ENCODE measurements at places on chromosomes 3 and 15.

DNA sequence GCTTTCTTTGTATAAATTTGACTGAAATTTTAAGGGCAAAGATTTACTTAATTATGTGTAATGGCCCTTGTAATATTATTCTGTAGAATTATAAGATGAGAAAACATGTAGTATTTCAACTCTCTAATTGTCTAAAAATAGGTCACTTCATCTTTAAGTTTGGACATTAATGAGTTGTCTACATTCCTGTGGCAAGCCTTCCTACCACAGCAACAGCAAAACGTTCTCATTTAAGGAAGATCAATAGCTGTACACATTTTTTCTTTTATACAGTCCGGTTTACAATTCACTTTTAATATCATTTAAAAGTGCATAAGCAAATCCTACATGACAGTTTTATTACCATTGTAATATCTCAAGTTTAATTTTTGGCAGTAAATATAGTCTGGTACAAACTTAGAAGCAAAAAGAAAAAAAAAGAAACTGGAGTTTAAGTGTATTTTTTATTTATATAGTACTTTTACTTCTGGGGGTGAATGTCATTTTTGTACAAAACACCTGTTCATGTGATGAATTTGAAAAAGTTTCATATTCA lies 501.8 kb downstream of the ZPLD1 start:
- no peak for DNase-seq

DNA sequence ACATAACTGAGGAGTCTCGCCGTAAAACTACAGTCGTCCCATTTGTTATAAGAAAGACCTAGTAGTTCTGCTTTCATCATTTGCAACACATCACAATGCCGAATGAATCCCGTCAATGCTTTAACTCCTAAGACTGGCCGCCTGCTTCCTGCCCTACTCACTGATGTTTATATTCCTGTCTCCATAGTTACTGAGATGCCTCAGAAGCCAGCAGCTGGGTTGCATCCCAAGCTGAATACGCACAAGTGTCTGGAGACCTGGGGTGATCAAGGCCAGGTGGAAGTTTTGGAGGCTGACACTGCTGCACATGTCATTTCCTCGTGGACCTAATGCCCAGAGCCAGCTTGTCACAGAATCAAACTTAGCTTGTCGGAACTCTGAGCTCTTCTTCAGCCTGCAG lies 95.2 kb upstream of the UBE2E1 start:
- no peak for DNase-seq

DNA sequence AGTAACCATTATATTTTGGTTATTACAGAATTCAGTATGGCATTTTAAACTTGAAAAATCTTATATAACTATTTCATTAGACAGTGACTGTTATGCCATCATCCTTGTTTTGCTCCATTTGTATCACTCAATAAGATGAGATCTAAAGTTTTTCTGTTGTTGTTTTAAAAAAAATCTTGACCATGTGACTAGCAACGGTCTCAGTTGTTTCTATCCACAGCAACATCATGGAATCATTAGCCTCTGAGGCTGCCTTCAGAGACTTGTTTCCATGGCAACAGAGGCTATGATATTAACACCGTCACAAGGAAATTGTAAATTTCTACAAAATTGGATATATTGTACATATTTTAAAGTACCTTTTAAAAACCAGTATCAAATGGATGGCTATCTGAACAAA lies 129.8 kb downstream of the DLG1 start:
- no peak for DNase-seq

DNA sequence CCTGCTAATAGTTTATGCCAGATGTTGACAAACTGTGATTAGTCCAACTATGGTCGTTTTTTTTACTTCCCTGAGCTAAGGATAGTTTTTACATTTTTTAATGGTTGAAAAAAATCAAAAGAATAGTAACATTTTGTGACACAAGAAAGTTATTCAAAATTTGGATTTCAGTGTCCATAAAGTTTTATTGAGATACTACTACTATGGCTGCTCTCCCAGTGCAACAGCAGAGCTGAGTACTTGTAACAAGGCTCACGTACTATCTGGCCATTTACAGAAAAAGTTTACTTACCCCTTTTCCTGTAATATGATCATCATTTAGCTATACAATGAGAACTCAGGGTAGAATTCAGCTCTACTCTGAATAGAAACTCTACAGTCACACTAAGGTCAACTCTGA lies 11.5 kb upstream of the TMEM62 start:
- no peak for DNase-seq

DNA sequence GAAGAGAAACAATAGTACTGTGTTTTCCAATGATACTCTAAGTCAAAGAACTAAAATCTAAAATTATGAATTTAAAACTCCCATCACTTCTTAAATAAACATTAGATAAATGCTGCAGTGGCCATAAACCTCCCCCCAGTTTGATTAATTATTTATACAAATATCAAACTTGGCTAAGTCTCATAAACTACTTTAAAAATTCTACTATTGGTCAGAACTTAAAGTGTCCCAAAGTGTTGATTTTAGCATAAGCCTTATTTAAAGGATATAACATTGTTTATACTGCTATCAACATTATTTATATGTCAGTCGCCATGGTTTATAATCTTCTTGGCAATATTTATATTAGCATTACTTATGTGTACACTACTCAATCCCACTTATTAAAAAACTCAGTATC lies 132.4 kb downstream of the SCAPER start:
- DNase-seq = no peak

DNA sequence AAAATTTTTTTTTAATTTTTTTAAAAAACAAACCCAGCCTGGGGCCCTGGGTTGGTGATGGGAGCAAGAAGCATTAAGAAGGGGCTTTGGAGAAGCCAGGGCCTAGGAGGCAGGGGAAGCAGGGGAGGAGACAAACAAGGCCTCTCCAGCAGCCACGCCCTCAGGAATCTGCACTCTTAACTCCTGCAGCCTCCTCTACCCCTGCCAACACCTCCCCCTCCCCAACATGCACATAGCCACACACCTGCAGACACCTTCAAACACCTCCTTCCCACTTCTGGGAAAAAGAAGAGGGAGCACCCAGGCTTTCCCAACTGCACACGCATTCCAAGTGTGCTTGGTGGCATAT lies 2.7 kb upstream of the DCAF1 start:
- DNase-seq = no peak

- no peak for DNase-seq
These were observed 23.6 kb downstream of the VEPH1 start for GRCh38 chr3:157479464-157480243.

GRCh38 chr15:27070841-27071240 lies 99.9 kb downstream of the GABRG3 start:
- DNase-seq = no peak

DNA sequence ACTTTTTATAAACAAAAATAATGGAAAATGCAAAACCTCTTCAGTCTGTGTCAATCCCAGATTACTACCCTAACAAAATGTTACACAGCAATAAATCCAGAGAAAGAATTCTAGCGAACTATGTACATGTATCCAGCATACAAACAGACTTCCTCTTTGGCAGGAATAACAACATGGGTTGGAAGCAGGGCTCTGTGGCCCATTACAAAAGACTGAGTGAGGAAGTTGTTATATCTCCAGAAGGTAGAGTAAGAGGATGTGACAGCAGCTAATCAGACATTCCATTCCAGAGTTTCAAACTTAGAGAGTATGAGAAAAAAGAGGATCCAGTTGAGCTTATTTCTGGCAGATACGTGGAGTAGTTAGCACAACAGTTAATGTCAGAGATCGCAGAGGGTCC lies 294.0 kb upstream of the PLSCR5 start:
- no peak for DNase-seq

GRCh38 chr3:144809380-144809779 lies 837.8 kb downstream of the DIPK2A start:
- no peak for DNase-seq

DNA sequence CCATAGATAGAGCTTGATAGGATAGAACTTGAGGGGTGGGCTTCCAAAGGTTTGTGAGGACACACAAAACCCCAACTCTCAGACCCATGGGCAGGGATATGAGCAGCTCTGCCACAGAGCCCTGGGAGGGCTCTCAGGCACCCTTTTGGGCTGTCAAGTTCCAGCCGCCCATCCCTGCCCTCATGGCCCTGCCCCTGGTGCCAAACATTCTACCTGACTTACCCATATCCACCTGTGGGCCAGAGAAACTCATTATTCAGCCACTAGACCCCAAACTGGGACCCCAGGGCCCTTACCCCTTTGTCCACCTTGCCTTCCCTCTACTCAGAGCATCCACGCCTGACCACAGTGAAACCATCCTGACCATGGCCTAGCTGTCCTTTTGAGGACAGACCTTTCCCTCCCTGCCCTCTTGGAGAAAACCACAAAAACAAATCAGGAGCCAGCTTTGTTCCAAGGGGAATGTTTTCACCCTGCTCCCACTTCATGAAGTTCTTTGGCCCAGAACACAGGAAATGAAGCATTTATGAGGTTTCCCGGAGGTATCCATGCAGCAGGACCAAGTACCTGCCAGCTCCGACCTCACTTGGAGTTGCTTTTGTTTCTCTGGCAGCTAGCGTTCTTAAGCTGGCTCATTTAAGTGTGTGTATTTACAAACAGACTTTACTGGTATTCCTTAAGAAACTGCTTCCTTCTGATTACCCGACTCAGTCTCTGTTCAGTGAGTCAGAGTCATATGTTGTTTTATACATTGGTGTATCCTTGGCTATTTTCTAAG lies 34.2 kb upstream of the GALNT15 start:
- no peak for DNase-seq

- no peak for DNase-seq
These were observed 597.8 kb downstream of the ROBO1 start for GRCh38 chr3:79170021-79170420.

Measured in stimulated activated CD4-positive, alpha-beta T cell treated with anti-CD3 and anti-CD28 coated beads, Interleukin-2, amount 100 ng/mL, for 4 hours (primary cell).